CD8-positive, alpha-beta memory T cell (primary cell): ENCODE measurements at places on chromosomes 12 and 14. TPM values are rescaled to one million over a fixed set of nuclear protein-coding genes. Genes with fewer than 3 reads are reported as not detected.

- DNase-seq, result no peak
These were observed 427.5 kb upstream of the MGAT4C start for GRCh38 chr12:86683568-86684304.

DNA sequence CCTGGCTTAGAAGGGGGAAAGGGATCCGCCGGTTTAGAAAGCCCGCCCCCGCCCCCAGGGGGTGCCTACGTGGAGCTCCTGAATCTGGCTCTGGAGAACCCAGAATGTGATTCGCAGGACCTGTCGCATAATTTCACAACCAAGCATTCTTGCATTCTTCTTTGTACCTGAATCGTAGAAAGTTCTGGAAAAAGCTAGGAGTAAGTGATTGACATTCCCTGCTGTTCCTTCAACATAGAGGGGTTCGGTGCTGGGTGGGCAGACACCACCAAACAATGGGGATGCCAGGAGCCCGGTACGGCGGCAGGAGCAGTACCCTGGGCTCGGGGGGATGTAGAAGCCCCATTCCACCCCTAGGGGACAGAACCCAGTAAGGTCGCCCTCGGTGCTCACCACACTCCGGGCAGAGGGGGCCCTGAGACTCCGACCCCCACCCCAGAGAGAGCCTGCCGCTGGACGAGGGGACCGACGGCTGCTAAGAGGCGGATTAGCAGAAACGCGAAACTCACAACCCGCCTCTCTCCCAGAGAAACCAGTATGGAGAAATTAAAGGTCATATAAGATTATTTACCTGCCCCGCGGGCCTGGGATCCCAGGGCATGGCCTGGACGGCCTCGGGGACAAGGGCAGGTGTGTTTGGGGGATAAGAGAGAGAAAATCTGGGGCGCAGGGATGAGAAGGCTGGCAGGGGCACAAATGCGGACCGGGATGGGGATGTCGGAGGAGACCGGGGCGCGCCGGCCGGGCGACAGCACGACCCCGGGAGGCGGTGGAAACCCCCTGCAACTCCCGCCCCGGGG lies 520 bp downstream of the CSRP2 start:
- no peak for DNase-seq

- DNase-seq, result no peak
These were observed 15.8 kb downstream of the PEBP1 start for GRCh38 chr12:118151755-118152154.

PLCZ1 gene
- polyA plus RNA-seq, result not detected

LRRC43 gene
- polyA plus RNA-seq, result 0.25 TPM
